ENCODE measurements at places on chromosomes 12 and 14.
A peak's percentile ranks its signal among the peaks of the same experiment; 100 is the strongest.

- DNase-seq, result peak; percentile 65
These were observed 108.3 kb downstream of the CRADD start for GRCh38 chr12:93785249-93786010.

DNA sequence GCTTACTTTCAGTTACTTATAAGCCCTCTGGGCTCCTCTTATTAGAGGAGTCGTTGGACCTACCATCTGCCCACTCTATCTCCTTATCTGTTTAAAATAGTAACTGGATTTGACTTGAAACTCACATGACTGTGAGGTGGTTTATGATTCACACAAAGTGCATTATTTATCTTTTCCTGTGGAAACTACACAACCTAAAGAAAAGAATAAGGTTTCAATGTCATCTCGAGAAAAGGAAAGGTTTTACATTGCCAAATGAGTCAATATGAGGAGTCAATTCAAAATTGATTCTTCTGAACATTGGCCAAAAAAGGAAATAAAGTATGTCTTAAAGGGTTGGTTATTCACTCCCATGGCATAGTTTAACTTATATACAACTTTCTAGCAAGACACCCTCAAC, 225.0 kb upstream of the G2E3 start:
- DNase-seq, result no peak

DNA sequence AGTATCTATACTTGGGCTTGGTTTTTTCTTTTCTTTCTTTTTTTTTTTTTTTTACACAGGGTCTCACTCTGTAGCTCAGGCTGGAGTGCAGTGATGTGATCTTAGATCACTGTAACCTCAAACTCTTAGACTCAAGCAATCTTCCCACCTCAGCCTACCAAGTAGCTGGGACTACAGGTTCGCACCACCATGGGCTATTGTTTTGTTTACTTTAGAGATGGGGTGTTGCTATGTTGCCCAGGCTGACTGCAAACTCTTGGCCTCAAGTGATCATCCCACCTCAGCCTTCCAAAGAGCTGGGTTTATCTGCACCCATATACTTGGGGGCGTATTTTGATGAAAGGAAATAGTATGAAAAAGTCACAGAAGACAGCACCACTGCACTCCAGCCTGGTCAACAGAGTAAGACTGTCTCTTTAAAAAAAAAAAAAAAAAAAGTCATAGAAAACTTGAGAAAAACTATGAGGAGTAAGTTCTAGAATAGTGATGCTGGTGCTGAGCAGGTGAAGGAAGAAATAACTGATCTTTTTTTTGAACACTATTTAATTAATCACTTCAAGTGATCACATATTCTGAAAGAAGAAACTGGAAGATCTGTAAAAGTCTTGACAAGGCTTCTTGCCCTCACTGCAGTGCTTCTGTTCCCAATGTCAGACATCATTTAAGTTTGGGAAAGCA, 53.8 kb upstream of the NPFF start:
- DNase-seq, result no peak

DNA sequence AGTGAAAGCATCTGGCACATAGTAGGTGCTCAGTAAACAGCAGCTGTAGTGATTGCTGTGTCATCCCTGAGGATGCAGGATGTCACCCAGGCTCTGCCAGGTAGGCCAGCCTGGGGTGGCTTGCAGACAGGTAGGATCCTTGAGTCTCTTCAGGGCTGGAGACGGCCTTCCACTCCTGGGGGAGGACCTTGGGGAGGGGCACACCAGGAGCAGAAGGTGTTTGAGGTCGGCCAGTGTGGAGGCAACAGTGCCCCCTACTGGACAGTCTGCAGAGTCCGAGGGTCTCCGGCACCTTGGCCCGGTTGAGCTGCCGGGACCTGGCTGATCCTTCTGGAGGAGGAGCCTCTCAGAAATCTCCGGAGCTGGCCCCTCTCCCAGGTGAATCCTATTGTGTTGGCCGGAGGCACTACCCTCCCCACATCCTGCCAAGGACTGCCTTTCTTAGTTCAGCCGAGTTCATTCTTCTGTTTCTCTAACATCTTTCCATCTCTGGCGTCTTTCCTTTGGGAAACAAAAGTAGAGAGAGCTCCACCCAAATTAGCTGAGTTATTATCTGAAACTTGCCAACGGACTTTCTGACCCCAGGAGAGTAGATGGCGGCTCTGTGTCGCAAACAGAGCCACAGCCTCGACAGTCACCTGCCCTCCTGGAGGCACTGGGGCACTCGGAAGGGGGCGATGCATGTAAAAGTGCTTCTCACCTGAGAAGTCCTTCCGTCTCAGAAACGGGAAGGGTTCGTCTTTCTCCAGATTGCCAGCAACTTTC, 41.8 kb upstream of the CLMN start:
- no peak for DNase-seq

- DNase-seq, result no peak
These were observed 146.5 kb downstream of the SRGAP1 start for GRCh38 chr12:63990828-63991547.

DNA sequence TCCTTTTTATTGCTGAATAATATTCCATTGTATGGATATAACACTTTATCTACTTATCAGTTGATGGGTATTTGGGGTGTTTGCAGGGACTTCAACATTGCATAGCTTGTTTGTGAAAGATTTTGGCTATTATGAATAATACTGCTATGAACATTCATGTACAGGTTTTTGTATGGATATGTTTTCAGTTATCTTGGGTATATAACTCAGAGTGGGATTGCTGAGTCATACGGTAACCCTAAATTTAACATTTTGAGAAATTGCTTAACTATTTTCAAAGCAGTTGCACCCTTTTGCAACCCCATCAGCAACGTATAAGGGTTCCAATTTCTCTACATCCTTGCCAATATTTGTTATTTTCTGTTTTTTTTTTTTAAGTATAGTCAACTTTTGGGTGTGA, 27.3 kb upstream of the HELB start:
- DNase-seq, result no peak

DNA sequence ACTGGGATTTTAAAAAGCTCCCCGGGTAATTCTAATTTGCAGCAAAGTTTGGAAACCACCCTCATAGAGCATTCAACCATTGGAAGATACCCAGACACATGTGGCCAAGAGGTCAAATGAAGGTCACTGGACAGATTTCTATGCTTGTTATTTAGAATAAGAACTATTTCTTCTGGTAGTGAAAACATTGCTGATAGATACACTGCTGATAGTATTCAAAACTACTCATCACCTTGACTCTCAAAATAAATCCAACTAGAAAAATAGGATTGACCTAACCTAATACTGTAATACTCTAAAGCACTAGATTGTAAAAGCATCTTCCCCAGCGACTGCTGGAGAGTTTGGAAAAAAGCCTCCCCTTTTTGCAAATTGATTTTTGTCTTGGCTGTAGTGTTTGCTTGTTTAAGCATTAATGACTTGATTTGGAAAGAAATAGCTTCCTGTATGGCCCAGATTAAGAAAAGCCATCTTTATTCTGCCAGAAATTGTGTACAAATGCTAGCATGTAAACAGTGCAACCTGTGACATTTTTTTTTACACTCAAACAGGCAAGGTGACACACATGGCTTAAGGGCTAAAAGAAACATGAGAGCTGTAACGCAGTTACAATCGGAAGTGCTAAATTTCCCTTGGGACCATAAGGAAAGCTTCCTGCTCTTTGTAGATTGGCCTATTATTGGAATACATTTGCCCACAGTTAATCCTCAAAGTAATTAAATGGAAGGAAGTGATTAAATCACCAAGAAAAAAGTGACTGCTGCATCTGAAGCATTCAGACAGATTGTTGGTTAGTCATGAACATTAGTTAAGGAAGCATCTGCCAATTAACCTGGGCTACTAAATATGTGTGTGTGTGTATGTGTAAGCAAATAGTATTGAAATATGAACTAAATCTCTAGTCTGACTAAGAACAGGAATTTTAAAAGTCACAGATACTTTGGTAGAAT, 356.5 kb upstream of the ATP2B1 start:
- DNase-seq, result no peak

- DNase-seq, result peak; percentile 49
These were observed 45.5 kb downstream of the DERA start for GRCh38 chr12:15956413-15957185.

GRCh38 chr14:69873877-69874780, 5.1 kb upstream of the SMOC1 start:
- DNase-seq, result no peak

DNA sequence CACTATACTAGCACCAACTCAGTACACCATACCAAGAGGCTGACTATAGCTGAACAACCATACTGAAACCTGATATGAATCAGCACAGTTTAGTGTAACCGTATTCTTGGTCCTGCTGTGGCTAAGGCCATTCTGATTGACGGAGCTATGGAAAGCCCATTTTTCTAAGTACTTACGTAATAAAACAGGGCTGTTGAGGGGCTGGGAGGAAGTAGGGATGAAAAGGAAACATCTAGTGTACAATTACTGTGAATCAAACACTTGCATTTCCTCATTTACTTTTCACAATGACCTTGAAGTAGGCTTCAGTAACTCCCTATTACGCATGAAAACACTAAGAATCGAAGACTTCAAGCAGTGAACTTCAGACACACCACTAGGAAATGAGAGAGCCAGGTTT, 198.2 kb downstream of the BTG1 start:
- no peak for DNase-seq

DNA sequence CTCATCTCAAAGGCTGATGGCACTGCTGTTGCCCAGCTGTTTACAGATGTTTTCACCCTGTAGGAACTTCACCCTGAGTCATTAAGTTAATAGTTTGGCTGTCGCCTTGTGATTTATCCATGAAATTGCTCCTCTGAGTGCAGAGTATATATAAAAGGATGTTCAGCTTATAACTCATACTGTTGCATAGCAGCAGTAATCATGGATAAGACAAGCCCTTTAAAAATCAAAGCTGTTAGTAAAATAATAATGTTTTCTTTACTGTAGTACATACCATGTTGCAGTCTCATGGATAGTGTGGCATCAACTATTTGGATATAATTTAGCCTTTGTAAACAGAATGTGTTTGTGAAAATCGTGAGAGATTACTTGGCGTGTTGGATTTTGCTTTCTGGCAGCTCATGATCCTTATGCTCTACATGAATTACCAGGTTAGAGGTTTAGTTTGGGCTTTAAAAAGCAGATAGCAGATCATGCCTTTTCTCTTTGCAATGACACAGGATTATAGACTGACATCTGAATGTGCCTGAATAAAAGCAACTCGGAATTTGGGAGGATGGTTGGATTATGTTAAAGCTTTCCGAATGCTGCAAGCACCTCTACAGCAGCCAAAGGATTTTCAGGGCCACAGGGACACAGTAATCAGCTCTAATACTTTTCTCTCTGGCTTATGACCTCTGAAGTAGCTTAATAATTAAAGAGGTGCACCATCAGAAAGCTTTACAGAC, 279.7 kb upstream of the ATP2B1 start:
- DNase-seq, result no peak

GRCh38 chr12:26426652-26427051, 231.3 kb downstream of the SSPN start:
- DNase-seq, result no peak

DNA sequence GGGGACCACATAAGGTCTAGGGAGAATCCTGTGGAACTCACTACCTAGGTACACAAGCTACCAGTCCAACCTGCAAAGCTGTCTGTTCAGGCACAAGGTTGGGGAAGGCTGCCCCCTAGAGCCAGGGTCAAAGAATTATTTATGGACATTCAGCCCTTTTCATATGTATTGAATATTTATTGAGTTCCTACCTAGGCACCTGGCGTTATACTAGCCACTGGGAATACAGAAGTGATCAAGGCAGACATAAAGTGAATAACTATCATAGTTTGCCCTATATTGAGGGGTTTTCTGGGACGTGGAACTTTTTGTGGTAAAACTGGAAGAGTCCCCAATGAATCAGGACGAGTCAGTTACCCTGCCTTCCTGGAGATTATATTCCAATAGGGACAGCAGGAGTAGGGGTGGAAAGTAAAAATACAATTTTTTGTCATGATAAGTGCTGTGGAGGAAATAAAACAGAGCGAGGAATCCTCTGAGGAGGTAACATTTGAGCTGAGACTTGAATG, 5.8 kb upstream of the SLC48A1 start:
- no peak for DNase-seq

DNA sequence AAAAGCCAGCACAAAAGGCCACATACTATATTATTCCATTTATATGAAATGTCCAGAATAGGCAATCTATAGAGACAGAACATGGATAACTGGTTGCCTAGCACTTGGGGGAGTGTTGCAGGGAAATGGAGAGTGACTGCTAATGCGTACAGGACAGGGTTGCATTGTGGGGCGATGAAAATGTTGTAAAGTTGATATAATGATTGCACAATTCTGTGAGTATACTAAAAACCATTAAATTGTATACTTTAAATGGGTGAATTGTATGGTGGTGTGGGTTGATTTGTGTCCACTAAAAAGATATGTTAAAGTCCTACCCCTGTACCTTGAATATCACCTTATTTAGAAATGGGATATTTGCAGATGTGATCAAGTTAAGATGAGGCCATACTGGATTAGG, 7.0 kb upstream of the CAPRIN2 start:
- DNase-seq, result no peak

- DNase-seq, result no peak
These were observed 26.1 kb upstream of the STAC3 start for GRCh38 chr12:57276935-57277563.

DNA sequence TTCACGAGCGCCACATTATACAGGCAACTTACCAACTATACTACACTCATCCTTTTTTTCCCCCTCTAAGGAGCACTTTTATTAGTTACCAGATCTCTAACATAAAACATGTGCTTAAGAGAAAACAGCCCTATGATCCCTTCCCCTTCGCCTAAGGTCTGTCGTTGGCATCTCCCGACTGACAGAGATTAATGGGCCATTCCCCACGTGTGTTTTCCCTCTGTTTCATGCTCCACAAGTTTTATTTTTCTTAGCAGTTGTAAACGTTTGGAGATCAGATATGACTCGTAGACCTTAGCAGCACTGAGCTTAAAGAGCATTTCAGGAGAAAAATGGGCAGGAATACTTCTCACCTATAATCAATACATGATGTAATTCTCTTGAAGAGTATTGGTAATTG, 51.4 kb upstream of the FZD10 start:
- no peak for DNase-seq

DNA sequence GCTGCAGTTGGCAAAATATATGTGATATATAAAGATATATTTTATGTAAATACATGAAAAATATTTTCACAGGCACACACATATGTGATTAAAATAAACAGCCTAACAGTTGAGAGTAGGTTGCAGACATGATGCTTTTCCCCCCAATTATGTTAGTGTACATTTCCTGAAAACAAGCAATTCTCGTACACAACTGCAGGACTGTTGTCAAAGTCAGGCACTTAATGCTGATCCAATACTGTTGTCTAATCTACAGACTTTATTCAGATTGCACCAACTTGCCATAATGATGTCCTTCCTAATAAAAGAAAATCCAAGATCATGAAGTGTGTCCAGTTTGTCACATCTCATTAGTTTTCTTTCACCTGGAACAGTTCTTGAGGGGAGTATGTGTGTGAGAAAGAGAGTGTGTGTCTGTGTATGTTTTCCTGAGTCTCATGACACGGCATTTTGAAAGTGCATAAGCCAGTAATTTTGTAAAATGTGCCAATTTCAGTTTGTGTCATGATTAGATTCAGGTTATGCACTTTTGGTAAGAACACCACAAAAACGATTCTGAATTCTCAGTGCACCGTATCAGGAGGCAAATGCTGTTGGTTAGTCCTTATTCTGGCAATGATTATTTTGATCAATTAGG, 16.5 kb upstream of the SEL1L start:
- DNase-seq, result no peak

GRCh38 chr14:77061630-77062257, 33.2 kb upstream of the IRF2BPL start:
- no peak for DNase-seq

- no peak for DNase-seq
These were observed 876.0 kb upstream of the FBXO33 start for GRCh38 chr14:40308240-40308639.

GRCh38 chr14:90409209-90409730, 12.4 kb downstream of the CALM1 start:
- peak; percentile 70 for DNase-seq
